ENCODE measurements at places on chromosomes 11 and 22.

DNA sequence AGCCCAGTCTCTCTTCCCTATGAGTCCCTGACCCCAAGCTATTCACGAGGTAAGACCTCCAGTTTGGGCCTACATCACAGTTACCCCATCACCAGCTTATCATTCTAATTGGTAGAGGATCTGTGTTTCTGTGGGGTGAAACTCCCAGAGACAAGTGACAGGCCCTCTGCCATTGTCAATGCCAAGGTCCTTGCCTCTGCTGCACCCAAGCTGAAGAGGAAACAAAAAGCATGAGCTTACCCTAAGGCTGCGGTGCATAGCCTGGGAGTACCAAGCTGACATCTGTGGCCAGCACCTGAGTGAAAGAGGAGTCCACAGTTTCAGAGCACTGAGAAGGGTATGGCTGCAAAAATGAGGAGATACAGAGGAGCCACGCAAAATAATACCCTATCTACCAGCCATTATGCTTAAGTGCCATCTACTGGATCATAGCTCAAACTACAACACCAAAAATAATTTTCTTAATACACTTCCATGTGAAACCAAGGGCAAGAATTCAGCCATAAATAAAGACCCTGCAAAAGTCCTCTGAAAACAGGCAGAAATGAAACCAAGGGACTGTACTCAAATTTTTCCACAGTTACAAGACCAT is 62.3 kb upstream of the ANO5 start:
- no peak for DNase-seq

DNA sequence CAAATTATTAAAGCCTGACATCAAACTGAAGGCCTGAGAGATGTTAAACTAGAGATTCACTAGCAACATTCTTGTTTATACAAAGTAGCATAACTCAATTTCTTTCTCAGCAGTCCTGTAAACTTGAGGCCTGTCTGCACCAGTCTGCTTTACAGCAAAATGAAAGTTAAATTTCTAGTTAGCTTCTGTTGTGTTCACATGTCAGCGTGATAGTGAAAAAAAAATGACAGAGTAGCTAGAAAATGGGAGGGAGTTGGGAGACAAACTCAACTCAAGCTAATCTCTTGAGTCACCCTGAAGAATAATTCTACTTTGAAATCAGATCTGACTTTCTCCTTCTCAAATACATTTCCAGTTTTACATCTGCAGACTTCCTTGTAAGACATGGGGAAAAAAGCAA is 6.5 kb downstream of the RBFOX2 start:
- no peak for DNase-seq

DNA sequence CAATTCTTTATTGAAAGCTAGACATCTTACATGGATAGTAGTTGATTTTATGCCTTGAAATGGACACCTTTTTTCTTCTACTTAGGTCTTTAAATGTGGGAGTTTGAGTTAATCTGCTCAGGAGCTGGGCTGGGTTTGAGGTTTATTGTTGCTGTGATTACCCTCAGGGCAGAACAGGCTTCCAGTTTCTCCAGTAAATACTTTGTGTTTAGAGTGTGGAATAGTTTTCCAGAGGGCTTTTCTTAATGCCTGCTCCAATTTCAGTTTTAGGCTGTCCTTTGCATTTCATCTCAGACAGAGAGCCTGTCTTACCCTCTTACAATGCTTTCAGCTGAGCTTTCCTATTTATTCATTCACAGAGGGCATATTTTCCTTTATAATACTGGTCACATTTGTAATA is 69.9 kb upstream of the ADORA2A start:
- DNase-seq = no peak

DNA sequence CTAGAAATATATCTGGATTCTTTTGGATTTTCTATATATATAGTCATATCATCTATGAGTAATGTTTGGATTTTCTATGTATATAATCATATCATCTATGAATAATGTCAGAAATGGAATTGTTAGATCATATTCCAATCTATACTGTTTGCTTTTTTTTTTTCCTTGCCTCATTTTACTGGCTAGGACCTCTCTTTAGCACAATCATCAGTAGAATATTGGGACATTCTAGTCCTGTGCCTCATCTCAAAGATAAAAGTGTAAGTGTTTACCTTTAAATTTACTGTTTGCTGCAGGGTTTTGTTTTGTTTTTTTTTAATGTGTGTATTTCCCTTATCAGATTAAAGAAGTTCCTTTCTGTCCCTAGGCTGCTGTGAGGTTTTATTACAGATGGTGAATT is 97.0 kb downstream of the C11orf65 start:
- no peak for DNase-seq

DNA sequence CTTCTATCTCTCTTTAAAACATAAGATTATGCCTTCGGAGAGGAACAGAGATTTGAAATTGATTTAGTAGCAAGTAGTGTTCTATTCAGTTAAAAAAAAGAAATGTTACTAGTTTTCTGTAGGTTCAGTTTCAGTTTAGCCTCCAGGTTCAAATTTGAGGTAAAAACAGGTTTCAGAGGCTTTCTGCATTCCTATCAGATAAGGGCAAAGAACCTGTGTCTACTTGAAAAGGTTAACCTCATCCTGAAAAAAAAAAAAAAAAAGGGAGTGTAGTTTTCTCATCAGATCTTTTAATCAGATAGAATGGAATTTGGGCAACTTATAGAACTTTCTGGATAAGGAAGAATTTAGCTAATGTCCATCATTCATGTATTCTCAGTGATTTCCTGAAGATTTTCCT is 12.1 kb downstream of the C11orf97 start:
- no peak for DNase-seq

- DNase-seq = no peak
Observed at GRCh38 chr11:86241956-86242535, 2.5 kb upstream of the EED start.

GRCh38 chr11:118046051-118046963 is 30.6 kb upstream of the TMPRSS4 start:
- DNase-seq = peak; percentile 72
